ENCODE measurements at places on chromosomes 16 and 17.

GRCh38 chr17:9003355-9004131 lies 17.8 kb upstream of the NTN1 start:
- DNase-seq: no peak

GRCh38 chr16:47413041-47413440 lies 47.8 kb downstream of the ITFG1 start:
- no peak for DNase-seq

DNA sequence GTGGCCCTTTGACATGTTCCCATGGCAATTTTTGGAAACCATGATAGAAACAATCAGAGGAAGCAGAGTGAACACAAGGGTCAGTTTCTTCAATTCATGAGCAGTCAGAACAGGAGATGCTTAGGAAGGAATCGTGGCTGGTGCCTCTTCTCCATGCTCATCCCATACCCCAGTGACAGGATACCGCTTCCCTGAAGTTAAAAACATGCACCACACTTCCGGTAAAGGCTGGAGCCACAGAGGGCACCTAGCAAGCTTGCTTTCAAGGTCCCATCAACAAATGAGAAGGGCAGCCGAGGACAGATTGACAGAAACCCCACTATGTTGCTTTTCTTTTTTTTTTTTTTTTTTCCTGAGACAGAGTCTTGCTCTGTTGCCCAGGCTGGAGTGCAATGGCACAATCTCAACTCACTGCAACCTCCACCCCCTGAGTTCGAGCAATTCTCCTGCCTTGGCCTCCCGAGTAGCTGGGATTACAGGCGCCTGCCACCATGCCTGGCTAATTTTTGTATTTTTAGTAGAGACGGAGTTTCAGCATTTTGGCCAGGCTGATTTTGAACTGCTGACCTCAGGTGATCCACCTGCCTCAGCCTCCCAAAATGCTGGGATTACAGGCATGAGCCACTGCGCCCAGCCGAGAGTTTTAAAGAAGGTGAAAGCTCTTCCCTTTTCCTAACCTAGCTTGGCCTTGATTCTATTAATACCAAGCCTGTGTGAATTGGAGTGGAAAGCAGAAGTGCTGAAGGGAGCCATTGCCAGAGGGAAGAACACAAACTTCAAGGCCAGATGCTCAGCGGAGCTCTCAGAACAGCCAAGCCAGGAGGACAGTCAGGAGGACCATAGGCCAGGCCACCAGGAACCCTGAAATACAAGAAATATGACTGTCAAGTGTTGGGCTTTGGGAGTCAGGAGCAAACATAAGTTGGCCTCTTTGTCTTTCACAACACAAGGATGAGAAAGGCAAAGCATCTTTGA lies 16.6 kb downstream of the GP2 start:
- DNase-seq: no peak

GRCh38 chr16:75323933-75324332 lies 72.5 kb upstream of the BCAR1 start:
- DNase-seq: no peak

DNA sequence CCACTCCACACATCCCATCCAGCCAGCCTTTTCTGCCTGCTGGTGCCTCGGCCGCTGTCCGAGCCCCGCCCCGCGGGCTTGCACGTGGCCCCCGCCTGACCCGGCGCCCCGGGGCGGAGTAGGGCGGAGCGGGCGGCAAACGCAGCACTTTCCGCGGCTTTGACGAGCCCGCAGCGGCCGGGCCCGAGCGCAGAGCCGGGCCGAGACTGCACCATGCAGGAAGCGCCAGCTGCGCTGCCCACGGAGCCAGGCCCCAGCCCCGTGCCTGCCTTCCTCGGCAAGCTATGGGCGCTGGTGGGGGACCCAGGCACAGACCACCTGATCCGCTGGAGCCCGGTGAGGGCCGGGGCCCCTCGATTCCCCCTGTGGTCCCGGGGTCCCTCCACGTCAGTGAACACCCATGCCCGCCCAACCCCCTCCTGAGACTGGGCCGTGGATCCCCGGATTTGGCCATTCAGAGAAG lies at the start of gene HSF4:
TSS of gene HSF4 (plus strand) at position 147 of the 463 bp plus-strand sequence. CDS start at position 214, 67 bp downstream.
- DNase-seq: no peak

DNA sequence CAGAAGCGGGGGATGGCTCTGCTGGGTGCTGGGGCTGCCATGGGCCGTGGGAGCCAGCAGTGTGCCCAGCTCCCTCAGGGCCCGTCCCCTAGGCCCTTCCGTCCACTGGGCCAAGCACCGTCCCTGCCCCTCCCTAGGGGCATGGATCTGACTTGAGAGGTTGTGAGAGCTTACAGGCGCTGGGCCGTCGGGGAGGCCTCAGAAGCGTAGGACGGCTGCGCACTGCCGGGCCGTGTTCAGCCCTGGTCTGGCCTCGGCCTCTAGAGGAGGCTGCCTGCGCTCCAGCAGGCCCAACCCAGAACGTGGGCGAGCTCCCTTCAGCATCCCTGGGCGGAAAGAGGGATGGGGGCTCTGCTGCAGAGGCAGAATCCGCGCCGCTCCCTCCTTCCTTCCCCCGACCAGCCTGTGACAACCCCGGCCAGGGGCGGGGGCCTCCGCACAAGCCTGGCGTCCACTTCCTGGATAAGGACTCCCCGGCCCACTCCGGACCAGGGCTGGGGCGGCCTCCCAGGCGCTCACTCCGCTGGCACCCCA lies 685 bp upstream of the MPG start:
- DNase-seq: no peak

- DNase-seq: no peak
Measured at GRCh38 chr16:86809458-86809955, 231.2 kb downstream of the FOXL1 start.

DNA sequence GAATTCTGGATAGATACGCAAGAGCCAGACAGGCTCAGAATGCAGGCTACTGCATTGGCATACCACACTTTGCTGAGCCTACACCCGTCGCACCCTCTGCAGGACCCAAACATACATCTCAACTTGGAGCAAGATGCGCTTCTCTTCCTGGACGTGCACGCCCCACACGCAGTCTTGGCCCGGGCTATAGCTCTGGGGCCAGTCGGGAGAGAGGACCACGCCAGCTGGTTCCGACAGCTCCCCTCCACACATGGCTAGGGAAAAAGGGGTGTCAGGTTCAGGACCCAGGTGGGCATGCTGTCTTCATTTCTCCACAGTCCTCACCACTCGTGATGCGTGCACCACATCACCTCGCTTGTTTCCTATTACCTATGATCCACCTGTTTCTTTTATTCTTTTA lies 15.1 kb upstream of the CDIPT start:
- DNase-seq: no peak
